GM13976 (cell line): ENCODE measurements at places on chromosomes 1 and 21.

- DNase-seq: no peak
Observed at GRCh38 chr1:19391596-19391981, 79.5 kb downstream of the SLC66A1 start.

DNA sequence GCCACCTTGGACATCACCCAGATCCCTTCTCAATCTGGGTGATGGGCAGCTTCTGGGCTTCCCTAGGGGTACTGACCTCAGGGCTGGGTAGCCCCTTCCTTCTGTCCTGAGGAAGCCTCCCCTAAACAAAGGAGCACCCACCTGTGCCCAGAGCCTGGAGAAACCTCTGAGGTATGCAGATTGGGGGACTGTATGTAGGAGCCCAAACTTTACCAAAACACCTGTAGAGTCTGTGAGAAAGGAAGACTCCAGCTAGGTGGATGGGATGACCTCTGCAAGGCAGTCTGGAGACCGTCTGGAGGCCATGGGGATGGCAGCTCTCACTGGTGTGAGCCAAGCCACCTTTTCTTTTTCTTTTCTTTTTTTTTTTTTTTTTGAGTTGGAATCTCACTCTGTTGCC lies 13.7 kb upstream of the LEFTY2 start:
- DNase-seq: no peak

GRCh38 chr1:21553116-21553926 lies 44.1 kb downstream of the ALPL start:
- no peak for DNase-seq

GRCh38 chr1:6004412-6005123 lies 12.3 kb upstream of the NPHP4 start:
- DNase-seq: no peak

GRCh38 chr1:210794445-210794844 lies 339.5 kb downstream of the KCNH1 start:
- no peak for DNase-seq

DNA sequence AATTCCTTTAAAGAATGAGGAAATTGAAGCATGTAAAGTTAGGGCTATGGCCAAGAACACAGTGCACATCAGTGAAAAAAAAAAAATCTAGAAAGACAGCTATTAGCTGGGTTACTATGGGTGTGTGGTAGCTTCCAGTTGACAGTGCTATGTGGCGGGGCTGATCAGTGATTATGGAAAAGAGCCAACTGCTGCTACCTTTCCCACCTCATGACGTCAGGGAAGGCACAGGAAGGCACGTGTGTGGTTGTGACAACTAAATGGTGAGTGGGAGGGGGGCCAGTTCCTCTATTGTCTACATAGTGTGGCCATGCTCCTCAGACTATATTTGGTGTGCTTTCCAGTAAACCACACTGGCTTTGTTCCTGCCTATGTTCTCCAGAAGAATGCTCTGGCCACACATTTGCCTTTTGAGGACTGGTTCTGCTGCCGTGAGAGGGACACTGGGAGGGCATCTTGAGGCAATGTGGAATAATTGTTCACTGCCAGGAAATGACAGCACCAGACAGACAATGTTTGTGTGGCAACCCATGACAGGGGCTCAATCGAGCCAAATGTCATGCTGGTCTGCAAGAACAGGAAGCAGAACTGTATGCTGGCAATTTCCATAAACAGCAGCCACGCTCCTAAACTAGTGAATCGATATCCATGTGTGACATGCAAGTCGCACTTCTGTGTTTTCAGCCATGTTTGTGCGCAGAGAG lies 3.0 kb upstream of the SDE2 start:
- peak; percentile 35 for DNase-seq

DNA sequence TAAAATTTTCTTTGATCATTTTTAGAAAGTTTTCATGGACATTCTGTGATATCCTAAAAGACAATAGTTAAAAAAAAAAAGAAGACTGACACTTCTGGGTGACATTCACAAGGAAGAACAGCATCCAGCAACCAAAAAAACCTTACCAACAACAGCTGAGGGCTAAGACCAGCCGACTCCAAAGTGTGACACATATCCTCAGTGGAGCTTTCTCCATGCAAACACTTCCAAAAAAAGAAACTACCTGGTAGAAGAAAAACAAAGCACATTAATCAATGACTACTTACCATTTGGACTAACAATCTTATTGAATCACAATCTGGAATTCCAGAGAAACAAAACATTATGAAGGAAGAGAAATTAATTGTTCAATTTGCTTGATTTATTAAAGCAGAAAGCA lies 88.2 kb downstream of the IARS2 start:
- DNase-seq: no peak

DNA sequence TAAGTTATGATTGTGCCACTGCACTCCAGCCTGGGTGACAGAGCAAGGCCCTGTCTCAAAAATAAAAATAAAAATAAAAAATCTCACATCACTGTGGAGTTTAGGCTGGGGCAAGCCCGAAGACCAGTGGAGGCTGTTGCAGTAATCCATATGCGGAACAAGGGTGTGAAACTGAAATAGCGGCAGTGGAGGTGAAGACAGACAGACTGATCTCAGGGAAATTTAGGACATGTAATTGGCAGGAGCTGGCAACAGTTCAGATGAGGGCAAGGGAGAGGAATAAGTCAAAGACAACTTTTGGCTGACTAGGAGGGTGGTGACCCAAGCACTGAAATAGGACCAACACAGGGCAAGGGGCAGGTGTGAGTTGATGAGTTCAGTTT lies 8.4 kb downstream of the ARMH1 start:
- no peak for DNase-seq

GRCh38 chr1:155082301-155083051 lies 3.8 kb downstream of the EFNA3 start:
- no peak for DNase-seq

- no peak for DNase-seq
Observed at GRCh38 chr1:226261818-226262217, 38.4 kb downstream of the MIXL1 start.

GRCh38 chr21:35510957-35511695 lies 462.0 kb upstream of the RUNX1 start:
- no peak for DNase-seq

DNA sequence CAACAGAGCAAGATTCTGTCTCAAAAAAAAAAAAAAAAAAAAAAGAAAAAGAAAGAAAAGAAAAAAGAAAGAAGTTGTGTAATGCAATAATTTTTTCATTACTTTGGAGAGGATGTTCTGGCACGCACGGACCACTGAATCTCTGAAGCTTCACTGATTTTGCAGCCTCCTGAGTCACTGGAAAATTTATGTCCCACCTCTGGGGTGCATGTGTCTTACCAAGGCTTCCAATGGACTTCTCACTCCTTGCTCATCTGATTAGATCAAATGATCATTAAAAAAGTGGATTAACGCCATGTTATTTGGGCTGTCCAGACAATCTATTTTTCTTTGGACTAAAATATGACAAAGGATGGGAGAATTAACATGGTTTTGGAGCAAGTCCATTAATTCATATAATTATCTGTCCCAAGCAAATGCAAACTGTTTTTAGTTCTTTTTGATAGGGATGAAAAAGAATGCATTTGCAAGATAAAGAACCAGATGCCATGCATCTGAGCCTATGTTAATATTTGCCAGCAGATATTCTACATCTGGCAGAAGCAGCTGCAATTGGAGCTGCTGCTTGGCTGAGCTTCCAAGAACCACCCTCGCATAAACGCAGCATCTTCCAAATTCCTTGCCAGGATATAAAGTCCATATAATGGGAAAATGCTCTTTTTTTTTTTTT lies 10.1 kb upstream of the MAP1LC3C start:
- no peak for DNase-seq

DNA sequence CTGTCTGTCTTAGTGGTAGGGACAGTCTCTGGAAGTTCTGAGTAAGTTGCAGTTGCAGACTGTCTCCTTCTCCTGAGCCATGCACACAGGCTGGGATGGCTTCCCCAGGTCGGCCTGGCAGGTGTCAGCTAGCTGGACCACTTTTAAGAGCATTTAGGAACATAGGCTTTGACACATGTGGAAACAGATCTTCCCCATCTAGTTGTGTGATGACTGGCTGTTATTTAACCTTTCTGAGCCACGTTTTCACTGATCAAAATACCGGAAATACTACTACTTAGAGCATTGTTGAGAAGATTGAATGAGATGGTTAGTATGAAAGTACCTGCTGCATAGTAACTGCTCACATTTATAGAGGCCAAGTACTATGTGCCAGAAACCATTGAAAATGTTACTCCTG lies 6.2 kb upstream of the MAPKAPK2 start:
- no peak for DNase-seq

DNA sequence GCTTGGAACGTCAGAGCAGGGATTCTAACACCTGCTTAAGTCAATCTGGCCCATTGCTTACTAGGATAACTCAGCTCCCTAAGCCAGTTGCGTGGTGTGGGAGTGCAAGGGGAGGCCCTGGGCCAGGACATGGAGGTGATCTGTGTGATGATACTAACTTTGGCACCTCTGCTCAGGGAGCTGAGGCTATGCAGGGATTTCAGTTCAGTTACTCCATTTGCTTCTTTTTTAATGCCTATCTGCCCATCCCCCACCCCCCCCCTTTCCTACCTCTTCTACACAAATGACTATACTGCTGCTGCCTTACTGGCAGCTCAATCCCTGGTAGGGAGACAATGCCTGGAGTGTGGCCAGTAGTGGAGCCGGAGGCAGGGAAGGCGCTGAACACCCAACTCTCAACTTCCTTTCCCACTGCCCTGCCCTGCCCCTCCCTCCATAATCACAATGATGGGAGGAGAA lies 19.5 kb downstream of the INKA2 start:
- no peak for DNase-seq

- no peak for DNase-seq
Observed at GRCh38 chr1:12320486-12320885, 90.7 kb downstream of the VPS13D start.

DNA sequence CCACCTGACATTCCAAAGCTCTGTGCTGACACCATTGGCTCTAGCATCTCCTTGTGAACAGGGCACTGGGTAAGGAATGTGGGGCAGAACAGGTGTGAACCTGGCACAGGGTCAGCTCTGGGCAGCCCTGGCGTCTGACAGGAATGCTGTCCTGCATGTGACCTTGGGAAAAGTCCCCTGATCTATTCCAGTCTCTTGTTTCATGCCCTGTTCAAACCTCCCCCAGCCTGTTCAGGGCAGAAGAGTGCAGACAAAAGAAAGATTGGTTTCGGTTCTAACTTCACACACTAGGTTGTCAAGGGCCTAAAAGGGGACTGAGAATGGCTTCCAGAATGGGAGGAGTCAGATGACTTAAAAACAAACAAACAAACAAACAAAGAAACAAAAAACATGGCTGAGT lies 27.6 kb upstream of the SDHB start:
- DNase-seq: no peak

DNA sequence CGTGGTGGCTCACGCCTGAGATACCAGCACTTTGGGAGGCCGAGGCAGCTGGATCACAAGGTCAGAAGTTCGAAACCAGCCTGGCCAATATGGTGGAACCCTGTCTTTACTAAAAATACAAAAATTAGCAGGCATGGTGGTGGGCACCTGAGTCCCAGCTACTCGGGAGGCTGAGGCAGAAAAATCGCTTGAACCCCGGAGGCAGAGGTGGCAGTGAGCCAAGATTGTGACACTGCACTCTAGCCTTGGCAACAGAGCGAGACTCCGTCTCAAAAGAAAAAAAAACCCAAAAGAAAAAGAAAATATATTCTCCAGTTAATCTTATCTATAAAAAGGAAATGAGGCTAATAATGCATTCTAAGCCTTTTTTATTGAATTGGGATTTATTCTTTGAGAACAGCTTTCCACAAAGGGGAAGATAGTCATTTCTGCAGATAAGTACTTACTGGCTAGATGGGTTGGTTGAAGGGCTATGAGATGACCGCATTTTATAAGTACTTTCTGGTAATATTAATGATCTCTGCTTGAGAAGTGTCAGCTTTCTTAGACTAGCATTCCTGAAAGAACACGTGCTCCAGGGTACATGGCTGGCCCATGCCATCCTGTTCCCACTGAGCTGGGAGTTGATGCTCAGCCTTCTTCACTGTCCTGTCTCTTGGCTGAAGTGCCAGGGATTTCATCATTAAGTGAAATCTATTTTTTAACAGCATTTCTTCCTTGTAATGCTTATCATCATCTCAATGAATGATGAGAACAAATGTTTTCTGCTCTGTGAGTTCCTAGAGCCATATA lies 57.9 kb downstream of the SASS6 start:
- no peak for DNase-seq

- DNase-seq: no peak
Observed at GRCh38 chr1:23930270-23930669, 17.1 kb upstream of the CNR2 start.

GRCh38 chr1:201456499-201457309 lies 12.3 kb downstream of the PHLDA3 start:
- DNase-seq: no peak

GRCh38 chr1:154689083-154689482 lies 81.1 kb upstream of the ADAR start:
- no peak for DNase-seq

DNA sequence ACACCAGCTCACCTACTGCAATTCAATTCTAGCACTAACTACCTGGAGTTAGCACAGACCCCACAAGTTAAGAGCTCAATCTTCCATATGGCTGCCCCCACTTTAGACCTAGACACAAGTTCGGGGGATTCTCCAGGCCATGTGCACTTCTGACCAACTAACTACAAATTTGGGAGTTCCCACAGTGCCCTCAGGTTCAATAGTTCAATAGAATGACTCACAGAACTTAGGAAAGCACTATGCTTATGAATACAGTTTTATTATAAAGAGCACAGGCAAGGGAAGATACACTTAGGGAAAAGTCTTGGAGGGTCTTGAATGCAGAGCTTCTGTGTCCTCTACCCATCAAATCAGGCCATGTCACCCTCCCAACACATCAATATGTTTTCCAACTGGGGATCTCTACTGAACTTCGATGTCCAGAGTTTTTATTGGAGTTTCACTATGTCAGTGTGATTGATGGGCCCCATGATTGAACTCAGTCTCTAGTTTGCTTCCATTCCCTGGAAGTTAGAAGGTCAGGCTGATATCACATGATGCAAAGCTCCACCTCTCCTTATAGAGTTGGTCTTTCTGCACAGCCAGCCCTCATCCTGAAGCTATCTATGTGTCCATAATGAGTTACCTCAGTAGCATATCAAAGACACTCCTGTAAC lies 46.1 kb downstream of the RAVER2 start:
- no peak for DNase-seq

GRCh38 chr1:27572019-27572678 lies 31.8 kb downstream of the AHDC1 start:
- DNase-seq: no peak
